ENCODE measurements at places on chromosomes 11 and 22.

GRCh38 chr22:48894064-48894671, 933.5 kb downstream of the BRD1 start:
- no peak for DNase-seq

DNA sequence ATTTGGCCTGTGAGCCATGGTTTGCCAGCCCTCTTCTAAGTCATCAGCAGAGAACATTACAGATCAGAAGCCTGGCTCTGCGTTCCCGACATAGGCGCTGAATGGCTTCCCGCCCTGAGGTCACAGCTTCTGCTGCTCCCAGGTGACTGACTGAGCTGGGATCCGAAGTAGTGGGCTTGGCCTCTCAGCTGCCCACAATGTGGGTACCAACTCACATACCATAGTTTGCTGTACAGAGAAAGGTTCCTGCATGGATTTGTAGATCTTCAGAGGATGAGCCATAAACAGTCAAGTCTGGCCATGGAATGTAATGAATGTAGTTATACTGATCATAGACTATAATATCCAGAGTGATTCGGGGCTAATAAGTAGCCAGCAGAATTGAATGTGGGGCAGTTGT, 42.6 kb downstream of the TEAD1 start:
- no peak for DNase-seq

- no peak for DNase-seq
These were observed 113.7 kb downstream of the INSC start for GRCh38 chr11:15228331-15228849.

DNA sequence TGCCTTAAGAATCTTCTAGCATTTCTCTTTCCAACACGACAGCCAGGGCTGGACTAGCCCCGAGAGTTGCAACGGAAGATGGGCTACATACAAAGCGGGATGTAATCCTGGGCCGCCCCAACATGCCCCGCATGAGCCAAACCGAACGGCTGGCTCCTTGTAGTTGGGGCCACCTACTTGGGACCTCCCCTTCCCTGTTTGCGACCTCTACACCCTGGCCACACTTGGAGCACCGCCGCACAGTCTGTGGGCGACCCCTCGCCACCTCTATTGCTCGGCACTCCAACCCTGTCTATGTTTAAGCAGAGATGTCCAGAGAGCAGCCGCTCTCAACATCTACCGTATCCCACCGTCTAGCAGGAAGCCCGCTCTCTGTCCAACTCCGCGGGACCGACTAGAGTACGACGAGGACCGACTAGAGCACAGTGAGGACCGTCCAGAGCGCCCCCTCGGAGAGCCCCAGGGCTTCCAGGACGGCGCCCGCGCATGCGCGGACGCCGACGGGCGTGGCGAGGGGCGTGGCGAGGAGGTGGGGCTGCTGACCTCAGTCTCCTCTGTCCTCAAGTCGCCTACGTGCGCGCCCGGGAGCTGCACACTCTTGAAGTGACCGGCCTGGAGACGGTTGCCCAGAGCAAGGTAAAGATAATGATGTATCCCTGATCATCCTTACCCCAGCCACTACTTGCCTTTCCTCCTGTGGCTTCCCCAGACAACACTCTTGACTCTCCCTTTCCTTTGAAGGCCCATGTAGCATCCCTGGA, 32.3 kb downstream of the NEAT1 start:
- DNase-seq = peak; percentile 59

DNA sequence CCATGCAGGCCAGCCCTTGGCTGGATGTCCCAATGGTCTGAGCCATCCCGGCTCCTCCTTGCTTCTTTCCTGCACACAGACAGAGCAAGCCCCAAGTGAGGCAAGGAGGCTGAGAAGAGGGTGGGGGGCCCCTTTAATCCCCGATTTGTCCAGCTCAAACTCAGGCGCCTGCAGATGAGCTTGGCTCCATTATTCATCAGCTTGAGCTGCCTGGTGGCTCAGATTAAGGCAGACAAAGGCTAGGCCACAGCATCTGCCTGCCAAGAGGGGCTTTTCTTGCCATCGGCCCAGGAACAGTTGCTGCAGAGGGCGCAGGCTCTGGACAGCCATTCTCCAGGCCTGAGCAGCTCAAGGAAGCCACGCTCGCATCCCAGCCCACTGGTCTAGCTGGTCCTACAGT, 35.4 kb downstream of the LMO1 start:
- no peak for DNase-seq

- DNase-seq = no peak
These were observed 8.1 kb upstream of the PDE3B start for GRCh38 chr11:14635546-14635945.

GRCh38 chr22:23130697-23131096, 11.1 kb downstream of the RSPH14 start:
- no peak for DNase-seq

GRCh38 chr11:121119440-121119839, 18.4 kb downstream of the TECTA start:
- peak; percentile 40 for DNase-seq

GRCh38 chr11:8605971-8606563, 12.0 kb upstream of the STK33 start:
- DNase-seq = no peak

DNA sequence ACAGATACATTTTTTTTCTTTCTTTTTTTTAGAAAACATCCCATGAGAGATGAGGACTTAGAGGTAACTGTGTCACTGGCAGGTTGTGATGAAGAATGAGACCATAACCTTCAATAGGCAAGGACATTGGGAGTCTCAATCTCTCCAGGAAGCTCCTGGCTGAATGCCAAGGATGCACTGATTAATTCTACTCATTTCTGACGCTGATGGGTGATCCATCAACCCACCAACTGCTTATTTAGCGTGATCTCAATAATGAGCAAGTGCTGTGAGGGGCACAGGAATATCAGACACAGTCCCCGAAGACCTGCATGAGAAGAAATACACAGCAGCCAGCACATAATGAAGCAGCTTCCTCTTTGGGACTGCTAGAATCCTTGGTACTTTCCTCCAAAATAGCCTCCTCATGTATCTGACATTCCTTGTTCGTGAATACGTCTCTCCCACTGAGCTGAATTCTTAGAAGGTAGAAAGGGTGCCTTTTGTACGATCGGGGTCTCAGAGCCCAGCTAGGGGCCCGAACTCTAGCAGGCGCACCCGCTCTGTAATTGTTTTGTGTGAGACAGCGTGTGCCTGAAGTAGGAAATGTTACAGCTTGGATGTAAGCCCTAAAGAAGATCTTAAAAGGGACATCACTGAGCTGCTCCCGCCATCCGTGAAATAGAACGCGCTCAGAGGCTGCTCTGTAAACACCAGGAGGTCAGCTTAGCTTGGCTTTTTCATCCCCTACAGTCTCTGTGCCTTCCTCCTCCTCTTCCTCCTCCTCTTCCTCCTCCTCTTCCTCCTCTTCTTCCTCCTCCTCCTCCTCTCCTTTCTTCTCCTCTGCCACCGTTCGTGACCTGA, 7.2 kb downstream of the CLMP start:
- no peak for DNase-seq

- no peak for DNase-seq
These were observed 23.5 kb upstream of the L3MBTL2 start for GRCh38 chr22:41181349-41182241.

- DNase-seq = peak; percentile 99
These were observed 194.1 kb downstream of the IGLL1 start for GRCh38 chr22:23385678-23386631.

DNA sequence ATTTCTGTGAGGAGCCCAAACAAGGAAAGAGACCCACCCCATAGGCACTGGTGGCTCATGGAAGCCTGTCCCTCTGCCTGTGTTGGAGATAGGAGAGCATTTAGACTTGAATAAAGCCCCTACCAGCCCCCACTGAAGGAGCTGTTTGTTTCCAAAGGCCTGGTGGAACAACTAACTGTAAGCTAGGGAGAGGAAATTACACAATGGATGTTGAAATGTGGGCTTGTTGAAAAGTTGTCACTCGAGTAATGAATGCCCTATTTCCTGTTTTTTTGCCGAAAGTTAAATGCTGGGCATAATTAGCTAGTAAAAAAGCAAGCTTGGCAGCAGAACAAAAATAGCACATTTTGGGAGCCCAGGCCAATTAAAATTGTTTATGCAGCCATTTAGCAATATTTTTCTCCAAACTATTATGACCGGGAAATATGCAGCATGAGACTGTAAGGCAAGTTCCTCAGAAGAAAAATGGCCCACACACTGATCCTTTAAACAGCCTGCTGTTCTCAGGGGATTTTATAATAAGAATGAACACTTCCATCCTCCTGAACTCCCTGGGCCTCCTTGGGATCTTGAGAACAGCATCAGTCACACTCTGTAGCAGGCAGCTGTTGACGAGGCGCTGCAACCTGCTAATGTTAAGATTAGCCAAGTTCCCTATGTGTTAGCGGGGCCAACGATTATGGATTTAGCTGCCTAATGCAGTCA, 38.6 kb upstream of the LMO2 start:
- peak; percentile 7 for DNase-seq

DNA sequence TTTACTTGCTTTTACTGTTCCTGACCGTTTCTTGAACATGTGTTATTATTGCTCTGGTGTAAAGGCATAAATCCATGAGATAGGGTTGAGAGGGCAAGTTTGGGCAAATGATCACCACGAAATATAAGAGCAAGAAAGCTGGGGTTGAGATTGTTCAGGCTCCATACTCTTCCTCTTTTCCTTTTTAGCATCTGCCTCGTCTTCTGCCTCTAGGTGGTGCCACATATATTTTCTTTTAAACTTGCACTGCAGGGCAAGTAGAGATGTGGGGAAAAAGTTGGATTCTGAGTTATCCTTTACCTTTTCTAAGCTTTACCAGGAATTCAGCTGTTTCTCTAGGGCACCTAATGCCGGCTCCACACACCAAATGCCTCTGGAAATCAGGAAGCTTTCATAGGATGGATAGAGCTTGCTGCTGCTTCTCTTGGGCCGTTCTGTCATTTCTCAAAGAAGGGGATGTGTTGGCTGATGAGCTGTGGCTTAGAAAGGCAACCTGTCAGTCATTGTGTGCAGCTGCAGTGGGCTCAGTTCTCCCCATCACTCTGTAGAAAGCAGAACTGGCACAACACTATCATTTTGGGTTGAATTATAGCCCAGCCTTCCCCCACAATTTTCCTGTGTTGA, 98.2 kb downstream of the LDLRAD3 start:
- no peak for DNase-seq

DNA sequence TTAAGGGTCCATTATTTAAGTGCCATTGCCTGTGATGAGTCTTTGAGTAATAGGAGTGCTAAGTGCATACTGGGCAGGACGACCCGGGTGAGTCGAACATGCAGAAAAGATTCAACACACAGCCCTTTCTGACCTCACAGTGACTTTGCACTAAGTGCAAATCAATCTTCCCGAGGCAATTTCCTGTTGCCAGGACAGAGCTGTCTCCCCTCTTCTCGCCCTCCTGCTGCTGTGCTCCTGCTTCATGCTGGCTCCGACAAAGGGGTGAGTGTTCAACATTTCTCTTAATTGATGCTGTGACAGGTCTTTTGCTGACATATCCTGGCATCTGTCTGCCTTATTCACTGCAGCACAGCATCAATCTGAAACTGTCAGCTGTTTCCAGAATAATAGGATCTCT, 42.0 kb downstream of the MCHR1 start:
- DNase-seq = no peak

GRCh38 chr11:94036096-94036495, 14.9 kb downstream of the HEPHL1 start:
- DNase-seq = no peak

GRCh38 chr11:37456746-37457145, 858.7 kb upstream of the RAG2 start:
- DNase-seq = no peak

DNA sequence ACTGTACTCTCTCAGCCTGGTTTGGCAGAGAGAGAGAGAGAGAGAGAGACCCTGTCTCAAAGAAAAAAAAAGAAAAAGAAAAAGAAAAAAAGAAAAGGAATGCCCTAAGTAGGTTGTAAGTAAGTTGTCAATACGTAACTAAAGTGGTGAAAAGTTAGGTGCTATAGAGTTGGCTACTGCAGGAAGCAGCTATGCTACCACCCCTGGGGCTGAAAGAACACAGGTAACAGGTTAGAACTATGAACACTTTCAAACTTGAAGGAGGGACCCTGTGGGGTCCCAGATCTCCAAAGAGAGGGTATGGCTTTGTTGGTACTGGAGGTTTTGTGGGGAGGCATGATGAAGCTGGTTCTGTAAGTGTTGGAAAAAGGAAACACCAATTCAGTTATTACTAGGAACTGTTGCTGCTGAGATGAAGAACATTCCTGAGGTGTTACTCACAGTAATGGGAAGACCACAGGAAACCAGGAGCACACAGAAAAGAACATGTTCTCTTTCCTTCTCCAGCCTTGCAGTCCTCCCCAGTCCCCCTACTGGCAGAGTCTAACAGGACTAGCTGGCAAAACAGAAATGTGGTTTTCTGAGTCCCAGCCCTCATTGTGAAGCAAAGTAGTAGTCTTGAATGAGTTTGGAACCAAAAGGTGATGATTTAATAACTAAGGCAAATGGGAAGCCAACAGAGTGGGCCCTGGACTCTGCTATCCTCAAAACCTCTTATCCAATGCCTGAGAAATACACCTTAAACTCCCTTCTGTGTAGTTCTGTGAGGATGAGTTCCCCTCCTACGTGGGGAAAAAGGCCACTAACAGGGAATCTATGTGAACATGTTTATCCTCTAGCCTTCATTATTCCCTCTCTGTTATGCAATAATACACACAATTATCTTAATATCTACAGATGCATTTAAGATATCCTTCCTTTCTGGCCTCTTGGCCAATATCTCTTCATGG, 427.0 kb upstream of the DDI1 start:
- no peak for DNase-seq

DNA sequence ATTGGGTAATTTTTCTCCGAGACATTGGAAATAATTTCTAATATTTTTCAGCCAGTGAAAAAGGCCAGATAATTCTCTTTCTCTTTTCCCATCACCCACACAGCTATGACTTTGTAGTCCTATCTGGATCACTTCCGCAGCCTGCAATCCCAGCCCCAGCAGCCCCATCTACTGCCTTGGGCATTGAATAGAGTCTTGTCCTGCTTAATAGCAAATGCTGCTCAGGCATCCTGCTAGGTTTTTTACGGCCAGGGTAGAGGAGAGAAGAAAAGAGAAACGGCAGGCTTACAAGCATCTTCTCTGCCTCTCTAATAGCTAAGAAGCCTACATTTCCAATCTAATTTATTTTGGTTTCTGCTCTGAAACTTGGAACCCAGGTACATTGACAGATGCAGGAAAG, 154.3 kb upstream of the B3GAT1 start:
- no peak for DNase-seq

GRCh38 chr22:23231471-23232093, 51.3 kb downstream of the BCR start:
- DNase-seq = no peak

DNA sequence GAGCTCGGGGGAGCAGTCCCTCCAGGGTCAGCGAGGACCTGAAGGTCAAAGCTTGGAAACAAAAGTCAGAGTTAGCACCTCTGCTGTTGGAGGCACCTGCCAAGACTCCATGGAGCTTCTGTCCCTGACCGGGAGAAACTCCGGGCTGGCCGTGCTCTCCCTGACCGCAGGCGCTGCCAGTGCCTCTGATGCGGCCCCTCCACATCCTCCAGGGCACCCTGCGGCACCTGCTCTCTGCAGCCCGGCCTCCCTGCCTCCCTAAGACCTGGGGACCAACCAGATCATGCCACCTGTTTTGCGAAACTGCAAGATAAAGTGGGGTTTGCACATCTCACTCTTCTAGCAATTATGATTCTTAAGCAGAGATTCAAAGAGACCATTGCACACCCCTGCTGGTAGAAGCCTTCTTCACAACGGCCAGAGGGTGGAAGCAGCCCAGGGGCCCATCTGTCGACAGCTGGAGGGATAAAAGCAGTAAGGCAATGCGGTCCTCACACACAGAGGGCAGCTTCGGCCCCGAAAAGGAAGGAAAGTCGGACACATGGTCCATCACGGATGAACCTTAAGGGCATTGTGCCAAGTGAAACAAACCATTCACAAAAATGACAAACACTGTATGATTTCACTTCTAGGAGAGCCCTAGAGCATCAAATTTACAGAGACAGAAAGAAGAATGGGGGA, 477.1 kb downstream of the BRD1 start:
- no peak for DNase-seq
